ENCODE measurements at places on chromosomes 6 and 20. TPM values are rescaled to one million over a fixed set of nuclear protein-coding genes. Genes with fewer than 3 reads are reported as not detected.

The ISM1 gene
- total RNA-seq, result not detected

The GTSF1L gene
- total RNA-seq, result not detected

The CLPSL2 gene
- not detected for total RNA-seq

The SLC23A2 gene
- total RNA-seq, result 5.5 TPM

The ZBTB46 gene
- total RNA-seq, result 21.1 TPM

Measured in myometrial cell (primary cell).